Stimulated activated CD4-positive, alpha-beta T cell treated with anti-CD3 and anti-CD28 coated beads, Interleukin-12 subunit alpha, Interleukin-12 subunit beta, amount 100 ng/mL, for 48 hours (primary cell): ENCODE measurements at places on chromosomes 4 and X.

DNA sequence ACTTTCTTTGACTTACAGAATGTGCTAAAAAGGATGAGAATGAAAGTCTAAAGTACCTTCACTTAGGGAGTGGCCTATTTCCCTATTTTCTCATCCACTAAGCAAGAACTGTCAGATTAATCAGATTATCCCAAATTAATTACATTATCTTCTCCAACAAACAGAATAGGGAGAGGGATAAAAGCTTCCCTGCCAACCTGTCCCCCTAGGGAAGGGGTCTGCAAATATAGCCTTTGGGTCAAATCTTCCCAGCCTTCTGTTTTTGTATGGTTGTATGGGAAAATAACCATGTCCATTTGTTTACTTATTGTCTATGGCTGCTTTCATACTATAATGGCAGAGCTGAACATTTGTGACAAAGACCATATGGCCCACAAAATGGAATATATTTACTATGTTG lies 57.1 kb upstream of the USP38 start:
- DNase-seq, result no peak

- DNase-seq, result no peak
Measured at GRCh38 chrX:50684871-50685270, 129.1 kb downstream of the SHROOM4 start.

DNA sequence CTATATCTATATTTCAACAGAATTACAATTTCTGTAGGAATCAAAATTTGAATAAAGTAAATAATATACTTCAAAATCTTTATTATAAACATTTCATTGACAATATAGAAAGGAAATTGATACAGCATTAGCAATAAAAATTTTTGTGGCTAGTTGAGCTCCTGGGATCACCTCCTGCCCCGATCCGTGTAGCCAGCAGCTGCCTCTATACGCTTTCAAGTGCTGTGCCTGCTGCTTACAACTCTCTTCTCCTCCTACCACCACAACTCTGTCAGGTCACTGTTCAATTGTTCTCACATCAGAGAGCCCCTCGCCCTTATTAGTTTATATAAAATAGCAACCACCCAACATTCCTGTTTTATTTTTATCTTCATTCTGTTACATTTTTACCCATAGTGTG lies 27.6 kb downstream of the INPP4B start:
- DNase-seq, result no peak

DNA sequence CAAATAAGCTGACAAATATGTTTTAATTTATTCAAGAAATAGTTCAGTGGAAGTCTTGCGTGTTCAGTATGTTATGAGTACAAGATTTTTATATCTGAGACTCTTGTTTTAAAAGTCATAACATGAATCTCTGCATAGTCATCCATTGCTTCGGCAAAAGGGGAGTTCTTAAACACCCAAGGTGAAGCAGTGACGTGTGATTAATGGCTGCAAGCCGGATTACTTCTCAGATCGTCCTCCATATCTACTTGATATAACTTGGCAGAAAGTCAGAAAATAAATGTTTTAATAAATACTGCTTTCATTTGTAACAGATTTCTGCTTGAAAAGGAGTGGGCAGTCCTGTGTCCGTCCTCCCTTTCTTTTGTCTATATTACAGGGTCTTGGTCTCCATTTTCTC lies 64.6 kb upstream of the IL15 start:
- no peak for DNase-seq

DNA sequence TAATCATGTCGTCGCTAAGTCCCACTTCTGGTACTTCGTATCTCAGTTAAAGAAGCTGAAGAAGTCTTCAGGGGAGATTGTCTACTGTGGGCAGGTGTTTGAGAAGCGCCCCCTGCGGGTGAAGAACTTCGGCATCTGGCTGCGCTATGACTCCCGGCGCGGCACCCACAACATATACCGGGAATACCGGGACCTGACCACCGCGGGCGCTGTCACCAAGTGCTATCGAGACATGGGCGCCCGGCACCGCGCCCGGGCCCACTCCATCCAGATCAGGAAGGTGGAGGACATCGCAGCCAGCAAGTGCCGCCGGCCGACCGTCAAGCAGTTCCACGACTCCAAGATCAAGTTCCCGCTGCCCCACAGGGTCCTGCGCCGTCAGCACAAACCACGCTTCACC lies 11.3 kb downstream of the PNCK start:
- peak; percentile 34 for DNase-seq

DNA sequence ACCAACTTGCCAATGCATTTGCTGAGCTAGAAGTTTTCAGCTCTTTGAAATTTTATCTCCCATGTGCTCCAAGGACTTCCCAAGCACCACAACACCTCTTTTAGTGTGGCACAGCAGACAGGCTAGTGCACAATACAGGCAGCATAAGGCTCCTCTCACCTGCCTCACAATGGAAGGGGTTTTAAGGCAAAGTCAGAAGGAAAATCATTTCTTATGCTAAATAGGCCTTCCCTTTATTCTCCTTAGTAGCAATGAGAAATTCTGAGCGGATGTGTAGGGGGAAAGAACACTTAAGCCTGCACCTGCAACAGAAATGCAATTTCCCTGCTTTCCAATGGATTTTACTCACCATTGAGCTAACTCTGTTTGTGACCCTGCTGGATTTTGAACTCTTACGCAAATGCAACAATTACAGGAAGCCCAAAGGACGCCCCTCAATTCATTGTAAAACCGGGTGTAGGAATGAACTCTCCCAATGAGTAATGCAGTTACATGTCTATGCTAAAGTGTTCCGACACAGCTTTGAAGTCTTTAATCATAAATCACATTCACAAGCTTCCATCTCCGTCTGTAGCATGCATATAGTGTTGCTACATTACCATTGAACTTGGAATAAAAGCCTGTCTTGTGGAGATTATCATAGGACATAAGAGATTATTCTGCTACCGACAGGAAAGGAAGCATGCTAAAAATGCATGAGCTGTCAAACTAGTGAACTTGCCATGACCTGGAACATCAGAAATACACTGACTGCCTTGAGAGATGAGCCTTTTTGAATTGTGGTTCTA lies 1084.9 kb downstream of the RPA4 start:
- DNase-seq, result no peak

DNA sequence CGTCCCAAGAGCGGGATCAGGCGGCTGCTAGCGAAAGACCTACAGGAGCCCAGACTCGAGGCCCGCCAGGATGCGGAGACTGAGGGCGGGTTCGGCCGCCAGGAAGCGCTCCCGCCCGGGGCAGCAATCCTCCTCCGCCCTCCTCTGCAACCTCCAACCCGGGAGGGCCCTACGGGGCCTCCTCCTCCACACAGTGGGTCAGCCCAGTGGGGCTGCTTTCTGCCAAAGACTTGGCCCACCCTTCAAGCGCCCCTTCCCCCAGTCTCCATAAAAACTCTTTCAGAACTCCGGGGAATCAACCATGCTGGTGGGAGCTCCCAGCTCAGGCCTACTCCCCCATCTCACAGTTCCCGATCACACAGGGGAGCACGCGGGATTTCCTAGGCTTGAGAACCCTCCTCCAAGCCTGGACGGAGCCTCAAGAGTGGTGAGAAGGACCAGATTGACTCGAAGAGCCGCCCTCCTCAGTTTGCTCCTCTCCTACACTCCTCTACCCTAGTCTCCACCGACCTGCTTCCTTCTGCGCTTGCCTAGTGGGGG lies 77.5 kb downstream of the RLIM start:
- no peak for DNase-seq

DNA sequence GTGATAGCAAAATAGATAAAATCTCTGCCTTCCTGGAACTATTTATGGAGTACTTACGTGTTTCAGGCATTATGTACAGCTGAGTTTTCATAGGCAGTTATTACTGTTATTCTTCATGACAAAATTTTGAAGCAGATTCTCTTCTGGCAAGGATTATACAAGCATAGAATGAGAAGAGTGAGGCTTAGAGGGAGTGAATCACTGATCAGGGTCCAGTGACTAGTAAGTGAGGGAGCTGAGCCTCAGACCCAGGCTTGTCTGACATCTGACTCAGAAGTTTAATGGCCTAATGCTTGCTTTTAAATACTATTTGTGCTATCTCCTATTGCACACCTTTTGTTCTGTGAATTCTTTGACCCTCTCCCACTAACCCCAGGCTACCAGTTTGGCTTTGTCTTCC lies 110.6 kb downstream of the DTHD1 start:
- DNase-seq, result no peak

DNA sequence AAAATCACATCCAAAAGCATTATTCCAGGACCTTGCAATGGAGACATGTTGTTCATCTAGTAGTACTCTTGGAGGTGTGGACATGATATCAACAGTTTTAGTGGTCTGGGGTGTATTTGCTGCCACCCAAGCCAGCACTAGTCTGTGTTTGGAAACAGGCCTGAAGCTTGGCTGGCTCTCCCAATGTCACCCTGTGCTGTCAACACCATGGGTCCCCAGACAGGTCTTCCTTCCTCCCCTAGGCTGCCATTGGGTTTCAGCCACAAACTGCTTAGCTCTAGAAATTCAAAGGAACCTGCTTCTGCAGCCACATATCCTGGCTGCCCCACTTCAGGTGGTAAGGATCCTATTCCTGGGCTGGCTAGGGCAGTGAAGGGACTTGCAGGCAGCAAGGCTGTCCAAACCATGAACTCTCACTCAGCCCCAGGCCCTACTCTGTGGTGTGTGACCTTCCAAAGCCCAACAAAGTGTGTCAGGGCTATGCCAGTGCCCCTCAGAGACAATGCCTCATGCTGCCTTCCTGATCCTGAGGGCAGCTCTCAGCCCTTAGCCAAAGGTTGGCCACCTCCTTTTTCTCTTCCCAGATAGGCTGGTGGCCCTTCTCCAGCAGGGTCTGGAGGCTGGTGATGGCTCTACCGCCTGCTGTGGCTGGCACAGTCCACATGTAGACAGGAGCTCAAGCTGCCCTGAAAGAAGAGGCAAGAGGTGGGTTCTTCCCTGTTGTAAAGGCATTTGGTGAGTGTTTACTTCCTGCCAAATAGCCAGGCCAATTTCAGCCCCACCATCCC lies 18.3 kb downstream of the AMER1 start:
- DNase-seq, result no peak

- no peak for DNase-seq
Measured at GRCh38 chr4:81922313-81922712, 450.6 kb upstream of the RASGEF1B start.

DNA sequence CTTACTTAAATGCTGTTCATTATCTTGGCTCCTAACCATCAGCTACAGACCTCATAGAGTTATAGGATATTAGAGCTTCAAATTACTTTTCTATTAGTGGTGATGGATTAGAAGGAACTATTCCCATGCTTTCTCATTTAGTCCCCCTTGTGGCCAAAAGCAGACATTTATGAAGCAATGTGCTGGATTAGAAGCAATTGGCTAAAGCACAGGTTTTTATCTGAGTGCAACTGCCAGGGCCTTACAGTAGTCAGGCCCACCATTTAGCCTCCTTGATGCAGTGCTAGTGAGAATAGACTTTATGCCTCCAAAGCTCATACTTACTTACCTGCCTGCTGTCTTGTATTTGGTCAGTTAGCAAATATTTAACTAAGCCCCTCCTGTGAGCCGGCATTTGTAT lies 93.0 kb downstream of the TSPAN7 start:
- DNase-seq, result no peak

- DNase-seq, result no peak
Measured at GRCh38 chrX:42783451-42783850, 5.5 kb upstream of the PPP1R2C start.
